ENCODE measurements at places on chromosomes 3 and 15. TPM values are rescaled to one million over a fixed set of nuclear protein-coding genes. Genes with fewer than 3 reads are reported as not detected.

The A4GNT gene
- total RNA-seq = not detected

The LRIG1 gene
- total RNA-seq = 25.2 TPM

The AADAC gene
- total RNA-seq = 0.08 TPM

The ANKUB1 gene
- total RNA-seq = not detected

The REC114 gene
- total RNA-seq = not detected

The AHSG gene
- not detected for total RNA-seq

The PRR23C gene
- total RNA-seq = not detected

DNA sequence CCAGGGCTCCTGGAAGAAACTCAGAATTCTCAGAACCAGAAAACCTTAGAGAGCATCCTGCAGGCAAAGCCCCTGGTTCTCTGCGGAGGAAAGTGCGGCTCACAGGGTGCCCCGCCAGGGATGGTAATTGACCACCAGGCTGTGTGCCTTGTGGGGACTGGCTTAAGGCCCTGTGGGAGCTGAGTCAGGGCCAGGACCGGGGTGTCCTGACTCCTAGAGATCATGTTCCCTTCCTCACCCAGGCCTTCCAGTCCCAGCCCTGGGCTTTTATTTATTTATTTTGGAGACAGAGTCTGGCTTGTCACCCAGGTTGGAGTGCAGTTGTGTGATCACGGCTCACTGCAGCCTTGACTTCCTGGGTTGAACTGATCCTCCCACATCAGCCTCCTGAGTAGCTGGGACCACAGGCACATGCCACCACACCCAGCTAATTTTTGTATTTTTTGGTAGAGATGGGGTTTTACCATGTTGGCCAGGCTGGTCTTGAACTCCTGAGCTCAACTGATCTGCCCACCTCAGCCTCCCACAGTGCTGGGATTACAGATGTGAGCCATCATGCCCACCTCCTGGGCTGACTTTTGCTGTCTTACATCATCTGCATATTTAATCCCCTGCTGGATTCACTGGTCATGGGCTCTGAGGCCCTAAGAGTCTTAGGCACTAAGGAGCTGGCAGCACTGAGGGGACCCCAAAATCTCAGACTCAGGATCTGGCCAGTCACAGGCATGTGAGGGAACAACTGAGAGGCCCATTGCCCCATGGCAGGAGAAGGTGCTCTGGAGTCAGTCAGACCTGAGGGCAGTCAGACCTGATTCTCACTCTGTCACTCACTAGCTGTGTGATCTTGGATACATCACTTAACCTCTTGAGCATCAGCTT is 20.4 kb upstream of the LAMP3 start:
- DNase-seq = no peak

GRCh38 chr3:32511005-32511404 is 8.4 kb upstream of the CMTM6 start:
- no peak for DNase-seq

DNA sequence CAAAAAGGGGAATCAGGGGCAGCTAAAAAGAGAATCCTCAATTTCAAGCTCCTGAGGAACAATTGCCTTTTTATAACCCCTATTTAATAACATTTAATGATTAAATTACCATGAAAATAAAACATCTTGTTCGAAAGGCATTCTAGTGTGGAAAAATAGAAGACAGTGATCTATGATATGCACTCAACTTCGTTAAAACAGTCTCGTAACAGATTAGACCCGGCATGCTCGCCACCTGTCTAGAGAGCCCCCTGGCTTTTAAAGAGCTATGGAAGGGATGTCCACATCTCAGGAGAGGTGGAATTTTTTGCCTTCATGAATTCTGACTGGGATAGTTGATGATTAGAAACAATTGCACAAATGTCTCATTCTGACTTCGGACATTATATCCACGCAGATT is 153.7 kb upstream of the MDFIC2 start:
- DNase-seq = no peak

DNA sequence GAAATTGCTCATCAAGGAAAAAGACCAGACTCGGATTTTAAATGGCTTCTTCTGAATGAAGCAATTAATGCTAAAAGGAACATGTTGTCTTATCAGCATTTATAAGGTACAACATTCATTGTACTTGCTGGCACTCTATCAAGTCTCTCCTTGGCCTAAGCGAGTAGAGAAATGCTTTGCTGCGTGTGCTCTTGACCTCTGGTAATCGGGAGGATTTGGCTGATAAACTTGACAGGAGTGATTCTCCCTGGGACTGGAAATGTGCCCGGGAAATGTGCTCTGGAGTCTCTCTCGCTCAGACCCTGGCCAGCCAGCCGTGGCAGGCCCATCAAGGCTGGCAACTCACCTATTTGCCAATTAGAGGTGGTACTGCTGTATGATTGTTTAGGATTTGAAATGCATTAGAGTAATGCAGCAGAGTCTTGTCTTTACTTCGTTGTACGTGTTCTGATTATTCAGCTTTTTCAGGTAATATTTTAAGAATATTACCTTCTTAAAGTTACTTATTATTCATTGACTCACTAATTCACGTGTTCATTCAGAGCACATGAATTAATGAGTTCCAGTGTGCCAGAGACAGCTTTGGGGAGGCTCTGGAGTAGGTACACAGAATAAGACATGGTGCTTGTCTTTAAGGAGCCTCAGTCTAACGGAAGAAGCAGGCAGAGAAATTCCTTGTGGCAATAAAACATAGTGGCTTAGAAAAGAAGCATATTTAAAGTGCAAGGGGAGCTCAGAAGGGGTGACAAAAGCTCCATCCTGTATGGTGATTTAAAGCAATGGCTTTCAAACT is 48.0 kb upstream of the TPRG1 start:
- DNase-seq = no peak

DNA sequence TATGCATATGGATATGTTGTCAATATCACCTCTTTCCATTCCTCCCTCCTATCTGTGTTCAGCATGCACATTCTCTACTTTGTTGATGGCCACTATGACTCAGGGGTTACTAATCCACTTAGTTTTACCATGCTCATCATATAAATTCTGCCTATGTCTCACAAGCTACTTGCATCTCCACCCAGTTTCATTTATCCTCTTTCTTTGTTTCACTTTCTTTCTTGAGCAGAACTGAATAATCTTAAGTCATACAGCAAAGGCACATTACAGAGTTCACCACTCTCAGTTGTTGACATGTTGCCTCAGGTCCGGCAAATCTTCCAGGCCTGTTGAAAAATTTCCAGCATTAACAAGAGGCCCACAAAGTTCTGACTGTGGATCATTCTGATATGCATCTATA is 71.5 kb downstream of the SSR3 start:
- peak; percentile 20 for DNase-seq

- DNase-seq = peak; percentile 18
Observed at GRCh38 chr3:43620831-43621655, 768 bp downstream of the ANO10 start.

- no peak for DNase-seq
Observed at GRCh38 chr3:105965384-105965783, 96.6 kb upstream of the CBLB start.

GRCh38 chr3:80492162-80492561 is 724.4 kb upstream of the ROBO1 start:
- no peak for DNase-seq

GRCh38 chr3:71530903-71531530 is 52.5 kb downstream of the FOXP1 start:
- DNase-seq = no peak

- DNase-seq = no peak
Observed at GRCh38 chr3:160200353-160200752, 24.9 kb upstream of the C3orf80 start.

- no peak for DNase-seq
Observed at GRCh38 chr3:32778389-32778788, 39.4 kb upstream of the TRIM71 start.

GRCh38 chr3:14371573-14372474 is 30.6 kb upstream of the SLC6A6 start:
- DNase-seq = peak; percentile 90

- DNase-seq = no peak
Observed at GRCh38 chr3:157232141-157232540, 72.2 kb upstream of the CCNL1 start.

DNA sequence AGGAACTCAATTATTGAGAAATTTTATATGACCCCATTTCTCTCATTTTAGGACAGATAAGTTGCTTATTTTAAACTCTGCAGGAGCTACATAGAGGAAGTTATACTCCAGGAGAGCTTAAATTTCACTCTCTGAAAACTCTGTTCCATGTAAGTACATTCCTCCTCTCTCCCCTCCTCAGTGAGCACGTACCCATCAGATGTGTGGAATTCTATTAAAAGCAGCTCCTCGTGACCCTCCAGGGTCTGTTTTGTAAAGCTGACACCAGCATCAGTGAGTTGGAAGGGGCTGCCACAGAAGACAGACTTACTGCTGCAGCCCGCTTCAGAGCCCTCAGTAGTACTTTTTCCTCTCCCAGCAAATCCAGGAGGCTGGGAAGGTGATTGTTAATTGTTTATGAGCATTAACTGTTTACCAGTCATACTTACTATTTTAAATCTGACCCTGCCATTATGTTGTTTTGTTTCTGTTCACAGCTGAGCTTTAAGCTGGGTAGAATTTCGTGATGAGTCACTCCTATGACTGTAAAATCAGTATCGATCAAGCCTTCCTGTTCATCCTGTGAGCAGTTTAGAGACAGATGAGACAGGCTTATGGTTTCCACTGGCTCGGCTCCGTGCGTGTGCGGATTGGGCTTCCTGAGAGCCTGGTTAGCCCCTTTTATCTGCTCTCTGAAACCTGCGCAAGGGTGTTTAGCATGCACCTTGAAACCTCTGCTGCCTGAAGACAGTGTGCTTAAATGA is 20.4 kb downstream of the IGF1R start:
- peak; percentile 66 for DNase-seq

GRCh38 chr3:21665444-21666100 is 85.4 kb downstream of the ZNF385D start:
- no peak for DNase-seq

GRCh38 chr15:42133356-42133755 is 23.1 kb downstream of the PLA2G4F start:
- no peak for DNase-seq

DNA sequence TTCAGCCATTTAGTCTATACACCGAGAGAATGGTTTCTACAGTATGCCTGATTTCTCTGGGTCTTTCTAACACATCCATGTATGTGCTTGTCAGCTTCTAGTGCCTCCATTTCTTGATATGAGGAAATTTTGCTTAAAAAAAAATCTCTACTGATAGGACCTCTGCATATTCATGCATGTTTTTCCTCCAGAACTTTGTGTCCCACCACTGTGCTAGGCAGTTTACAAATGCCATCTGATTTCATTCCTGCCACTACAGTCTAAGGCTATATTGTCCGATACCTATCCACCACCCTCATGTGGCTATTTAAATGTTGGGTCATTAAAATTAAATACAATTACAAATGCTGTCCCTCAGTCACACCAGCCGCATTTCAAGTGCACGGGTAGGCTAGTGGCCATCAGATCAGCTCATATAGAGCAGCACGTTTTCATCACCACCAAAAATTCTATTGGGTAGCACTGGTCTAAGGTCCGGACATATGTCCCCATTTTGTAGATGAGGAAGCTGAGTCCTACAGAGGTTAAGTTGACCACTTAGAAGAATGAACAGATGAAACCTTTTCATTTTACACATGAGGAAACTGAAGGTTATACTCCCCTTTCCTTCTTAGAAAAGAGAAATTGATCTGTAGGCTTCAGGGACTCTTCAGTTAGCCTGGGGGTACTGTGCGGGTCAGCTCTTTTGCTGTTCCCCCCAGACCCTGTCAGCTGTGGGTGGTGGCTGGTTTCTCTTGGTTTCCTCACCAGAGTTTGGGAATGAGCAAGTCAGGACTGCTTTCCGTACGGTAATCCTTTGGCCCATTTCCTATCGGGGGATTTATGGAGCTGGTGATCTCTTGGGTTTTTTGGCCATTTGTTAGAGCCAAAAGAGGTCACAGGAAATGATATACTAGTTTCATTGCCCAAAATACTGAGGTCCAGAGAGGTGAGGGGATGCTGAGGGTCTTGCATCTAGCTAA is 56.5 kb downstream of the SMAD3 start:
- DNase-seq = no peak

DNA sequence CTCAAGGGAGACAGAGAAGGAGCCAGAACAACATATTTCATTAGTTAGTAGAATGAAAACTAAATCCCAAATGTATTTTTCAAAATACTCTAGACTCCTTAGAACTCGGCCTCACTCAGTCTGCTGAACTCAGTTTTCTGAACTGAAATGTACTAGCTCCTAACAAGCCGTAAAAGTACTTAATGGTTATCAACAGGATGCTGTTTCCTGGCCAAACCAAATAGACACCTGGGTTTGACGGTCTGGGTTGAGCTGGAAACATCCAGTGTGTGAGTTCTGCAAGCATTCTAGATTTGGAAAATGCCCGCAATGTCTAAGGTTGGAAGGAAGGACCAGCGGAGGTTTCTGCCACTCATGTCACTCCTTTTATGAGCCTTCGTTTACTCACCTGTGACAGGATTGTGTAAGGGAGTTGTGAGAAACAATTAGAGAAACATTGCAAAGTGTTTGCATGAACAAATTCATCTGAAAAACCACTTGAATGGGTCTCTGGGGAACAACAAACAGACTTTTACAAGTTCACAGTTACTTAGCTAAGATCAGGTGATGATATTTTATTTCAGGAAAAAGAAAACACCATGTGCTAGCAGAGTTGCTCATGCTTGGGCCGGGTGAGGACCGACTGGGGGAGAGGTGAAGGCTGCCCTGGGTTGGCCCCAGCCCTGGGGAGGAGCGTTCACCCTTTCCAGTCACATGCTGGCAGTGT is 151.0 kb downstream of the ALDH1A2 start:
- DNase-seq = peak; percentile 17

DNA sequence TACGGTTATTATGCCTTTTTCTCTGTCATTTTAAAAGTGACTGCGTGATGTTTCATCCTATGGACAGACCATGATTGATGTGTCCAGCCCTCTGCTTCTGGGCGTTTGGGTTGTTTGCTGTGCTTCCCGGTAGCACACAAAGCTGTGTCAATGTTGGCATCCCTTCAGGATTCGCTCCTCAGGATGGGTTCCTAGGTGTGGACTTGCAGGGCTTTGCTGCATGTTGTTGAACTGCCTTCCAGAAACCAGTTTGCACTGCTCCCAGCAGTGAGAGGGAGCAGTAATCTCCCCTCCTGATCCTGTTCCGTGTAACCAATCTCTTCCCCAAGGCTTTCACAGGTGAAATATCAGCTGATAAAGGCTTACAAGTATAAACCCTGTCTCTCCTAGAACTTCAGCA is 787 bp downstream of the TRPM1 start:
- DNase-seq = no peak

Data from HT-29 (cell line).